ENCODE measurements at places on chromosomes 5 and 9.
A peak's percentile ranks its signal among the peaks of the same experiment; 100 is the strongest.

DNA sequence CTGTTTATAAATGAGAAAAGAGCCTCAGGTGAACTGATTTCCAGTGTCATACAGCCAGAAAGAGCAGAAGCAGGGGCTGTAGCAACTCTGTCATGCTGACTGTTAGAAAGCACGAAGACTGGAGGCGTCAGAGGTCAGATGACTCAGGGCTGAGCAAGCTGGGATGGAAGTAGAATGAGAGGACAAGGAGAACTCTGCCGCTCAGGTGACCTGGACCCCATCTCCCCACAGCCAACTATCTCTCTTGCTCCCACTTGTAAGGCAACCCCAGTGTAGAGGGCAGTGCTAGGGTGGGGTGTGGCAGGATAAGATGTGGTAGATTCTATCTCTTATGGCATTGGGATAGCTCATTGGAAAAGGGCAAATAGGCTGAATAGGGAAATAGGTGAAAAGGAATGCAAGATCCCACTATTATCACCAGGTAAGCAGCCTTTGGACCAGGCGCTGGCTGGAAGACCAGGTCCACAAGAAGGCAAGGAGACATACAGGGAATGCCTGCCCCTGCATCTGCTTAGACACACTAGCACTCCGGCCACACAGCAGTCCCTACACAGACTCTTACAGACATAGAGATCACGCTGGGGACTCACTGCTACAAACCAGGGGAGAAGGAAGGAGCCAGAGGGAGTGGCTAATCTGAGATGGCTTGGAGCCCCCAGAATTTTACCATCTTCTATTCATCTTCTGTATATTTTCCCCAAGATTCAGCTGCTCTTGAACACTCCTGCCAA lies 21.2 kb upstream of the LOX start:
- DNase-seq, result no peak

DNA sequence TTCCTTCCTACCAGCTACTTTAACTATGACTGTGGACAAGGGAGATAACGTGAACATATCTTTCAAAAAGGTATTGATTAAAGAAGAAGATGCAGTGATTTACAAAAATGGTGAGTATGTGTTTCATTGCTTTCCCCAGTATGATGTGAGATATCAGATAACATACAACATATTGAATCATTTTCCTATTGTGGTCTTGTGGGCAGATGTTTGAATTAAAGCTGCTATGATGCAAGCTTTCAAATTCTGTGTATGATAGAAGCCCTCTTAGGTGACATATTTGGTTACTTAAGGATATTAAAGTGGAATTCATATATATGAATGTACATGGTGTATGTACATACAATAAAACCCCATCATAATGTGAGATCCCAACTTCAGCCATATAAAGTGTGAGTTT lies 59.5 kb downstream of the TEK start:
- no peak for DNase-seq

DNA sequence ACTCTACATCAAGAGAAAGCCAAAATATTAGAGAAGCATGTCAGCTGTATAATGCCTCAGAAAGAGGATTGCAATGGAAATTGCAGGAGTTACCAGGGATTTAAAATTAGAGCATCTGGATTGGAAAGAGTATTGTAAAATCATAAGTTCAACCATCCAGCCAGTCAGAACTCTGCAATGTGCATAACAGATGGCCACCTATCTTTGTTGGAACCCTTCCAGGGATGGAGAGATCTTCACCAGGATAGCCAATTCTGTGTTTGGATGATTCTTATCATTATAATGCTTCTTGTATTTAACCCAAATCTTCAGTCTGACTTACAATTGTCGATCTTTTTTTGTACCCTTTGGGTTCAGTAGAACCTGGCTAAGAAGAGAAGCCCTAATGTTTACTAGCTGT lies 164.4 kb downstream of the TLR4 start:
- no peak for DNase-seq

GRCh38 chr9:69458176-69458575 lies 133.2 kb downstream of the ENTREP1 start:
- DNase-seq, result no peak

GRCh38 chr5:79856456-79857055 lies 134.5 kb downstream of the MTX3 start:
- DNase-seq, result no peak

- no peak for DNase-seq
Observed at GRCh38 chr9:673264-673965, 168.1 kb upstream of the DMRT1 start.

- DNase-seq, result no peak
Observed at GRCh38 chr5:149310947-149311658, 34.2 kb upstream of the GRPEL2 start.

DNA sequence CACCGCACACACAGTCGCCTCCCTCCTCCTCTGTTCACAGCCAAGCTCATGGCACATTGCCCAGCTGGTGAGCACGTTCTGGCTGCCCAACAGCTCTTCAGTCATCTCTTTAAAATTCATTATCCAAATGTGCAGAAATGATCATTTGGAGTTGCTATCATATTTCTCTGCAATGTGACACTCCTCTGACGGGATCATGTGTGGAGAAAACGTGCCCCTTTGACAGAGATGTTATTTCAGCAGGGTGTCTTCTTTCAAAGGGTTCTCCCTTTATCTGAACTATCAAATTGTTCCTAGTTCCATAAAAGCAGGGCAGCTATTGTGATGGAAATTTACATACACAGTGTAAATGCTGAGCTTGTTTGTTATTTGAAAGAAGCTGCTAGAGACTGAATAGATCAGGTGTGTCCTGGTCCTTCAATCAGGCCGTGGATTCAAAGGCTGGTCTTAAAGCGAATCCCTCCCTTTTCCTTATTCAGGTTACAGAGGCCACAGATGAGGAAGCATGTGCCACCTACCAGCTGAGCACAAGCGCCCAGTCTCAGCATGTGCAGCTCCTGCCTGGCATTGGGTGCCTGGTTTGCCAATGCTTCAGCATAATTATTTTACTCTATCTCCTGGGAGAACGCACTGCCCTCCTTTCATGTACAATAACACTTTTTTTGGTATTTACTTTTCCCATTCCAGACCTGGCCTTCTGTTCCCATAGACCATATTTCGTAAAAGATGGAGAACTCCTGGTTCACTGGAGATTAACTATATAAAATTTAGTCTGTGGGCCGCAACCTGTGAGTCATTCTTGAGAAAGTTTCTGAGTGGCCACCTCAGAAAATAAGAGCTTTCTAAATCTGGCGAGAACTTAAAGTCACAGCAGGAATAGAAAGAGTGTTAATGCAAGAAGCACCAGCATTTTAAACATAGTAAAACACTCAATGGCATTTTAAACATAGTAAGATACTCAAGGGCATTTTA lies 433.7 kb downstream of the ENC1 start:
- peak; percentile 86 for DNase-seq

DNA sequence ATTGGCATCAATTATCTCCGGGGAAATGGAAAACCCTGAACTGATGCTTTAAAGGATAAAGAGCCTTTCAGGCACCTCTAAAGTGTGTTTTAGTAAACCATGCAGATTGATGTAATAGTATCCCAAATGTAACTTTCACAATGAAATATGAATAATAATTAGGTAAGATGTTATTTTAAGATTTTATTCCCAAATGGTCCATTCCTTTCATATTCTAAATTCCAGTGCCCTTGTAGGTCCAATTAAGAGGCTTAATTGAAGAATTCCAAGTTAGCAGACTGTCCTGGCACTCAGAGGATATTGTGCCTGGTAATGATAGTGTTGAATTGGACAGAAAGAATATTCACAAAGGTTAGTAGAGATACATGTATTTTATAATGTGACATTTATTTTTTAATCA lies 352.5 kb upstream of the NUDT12 start:
- no peak for DNase-seq

GRCh38 chr5:167731951-167732350 lies 559.5 kb upstream of the WWC1 start:
- DNase-seq, result no peak

- DNase-seq, result no peak
Observed at GRCh38 chr9:70049672-70050271, 6.1 kb downstream of the MAMDC2 start.

- DNase-seq, result no peak
Observed at GRCh38 chr5:180990882-180991242, 2.2 kb downstream of the BTNL3 start.

GRCh38 chr5:761854-762710 lies 22.4 kb downstream of the ZDHHC11B start:
- DNase-seq, result no peak

DNA sequence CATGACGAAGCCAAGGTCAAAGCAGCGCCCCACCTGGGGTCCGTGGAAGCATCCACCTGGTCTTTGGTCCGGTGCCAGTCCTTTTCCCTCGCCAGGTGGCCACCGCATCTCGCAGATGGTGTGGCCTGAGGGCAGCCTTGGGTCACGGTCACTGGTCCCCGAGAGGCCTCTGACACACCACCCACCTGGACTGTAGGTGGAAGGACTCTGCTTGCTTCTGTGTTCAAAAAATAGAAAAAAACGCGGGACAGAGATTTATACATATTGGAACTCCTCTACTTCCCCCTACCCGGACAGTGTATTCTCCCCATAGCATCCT lies 466 bp upstream of the TTC39B start:
- DNase-seq, result no peak

DNA sequence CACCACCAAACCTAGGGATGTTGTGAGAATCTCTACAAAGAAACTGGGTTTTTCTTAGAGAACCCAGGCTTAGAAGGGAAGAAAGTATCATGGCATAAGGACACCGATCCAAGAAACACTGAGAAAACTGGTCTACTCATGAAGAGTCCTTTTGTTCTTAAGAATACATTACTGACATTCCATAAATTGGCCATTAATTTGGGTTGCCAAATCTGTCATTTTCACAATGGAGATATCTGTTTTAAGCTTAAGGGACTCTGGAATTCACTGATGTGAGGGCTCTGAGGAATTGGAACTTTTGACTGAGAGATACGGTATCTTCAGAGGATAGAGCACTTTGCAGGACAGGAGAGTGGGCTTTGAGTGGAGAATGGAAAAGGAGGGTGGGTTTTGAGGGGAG lies 315.3 kb upstream of the ZNF608 start:
- DNase-seq, result no peak

DNA sequence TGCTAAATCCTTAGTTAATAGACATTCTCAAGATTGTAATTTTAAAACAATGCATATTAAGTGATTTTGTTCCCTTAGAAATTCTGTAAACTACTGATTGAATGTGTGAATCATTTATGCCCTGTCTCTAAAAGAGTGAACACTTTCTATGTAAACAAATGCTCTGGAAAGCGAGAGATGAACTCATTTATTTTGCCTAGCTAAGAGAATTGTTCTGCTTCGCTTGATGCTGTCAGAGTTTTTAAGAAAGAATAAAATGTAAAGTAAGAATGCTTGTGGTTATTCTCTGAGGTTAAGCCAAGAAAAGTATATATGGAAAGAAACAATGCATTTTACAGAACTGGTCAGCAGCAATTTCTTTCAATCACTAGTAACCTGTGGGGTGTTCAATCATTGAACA lies 347.4 kb upstream of the NUDT12 start:
- no peak for DNase-seq

DNA sequence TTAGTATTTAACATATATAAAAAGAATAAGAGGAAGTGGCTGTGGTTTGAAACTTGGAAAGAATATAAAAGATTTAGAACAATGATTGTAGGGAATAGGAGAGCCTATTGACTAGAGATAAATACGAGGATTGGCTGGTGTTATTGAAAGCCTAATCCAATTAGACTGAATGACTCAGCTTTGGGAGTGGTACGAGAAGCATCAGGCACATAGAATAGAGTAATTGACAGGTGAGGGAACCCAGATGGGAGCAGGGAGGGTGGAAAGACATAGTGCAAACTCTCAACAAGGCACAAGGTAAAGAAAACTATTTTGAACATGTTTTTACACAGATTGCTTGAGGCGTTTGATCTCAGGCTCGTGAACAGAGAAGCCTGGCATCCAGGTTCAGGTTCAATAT lies 338.9 kb upstream of the KLF9 start:
- no peak for DNase-seq

DNA sequence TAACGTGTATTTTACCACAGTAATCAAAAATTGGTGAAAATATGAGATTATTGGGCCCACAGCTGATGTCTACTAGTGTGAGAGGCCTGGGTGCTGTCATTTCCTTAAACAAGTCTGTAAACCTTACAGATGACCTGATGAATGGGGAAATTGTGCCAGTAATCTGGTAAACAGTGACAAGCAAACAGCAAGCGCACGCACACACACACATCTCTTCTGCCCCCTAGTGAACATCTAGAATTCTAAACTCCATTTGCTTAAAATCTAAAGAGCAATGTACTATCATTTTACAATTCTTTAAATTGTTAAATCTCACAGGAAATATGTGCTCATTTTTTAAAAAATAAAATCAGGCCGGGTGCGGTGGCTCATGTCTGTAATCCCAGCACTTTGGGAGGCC lies 7.5 kb upstream of the RAPGEF1 start:
- peak; percentile 58 for DNase-seq

GRCh38 chr9:99184475-99185347 lies 37.0 kb downstream of the ALG2 start:
- DNase-seq, result peak; percentile 84

DNA sequence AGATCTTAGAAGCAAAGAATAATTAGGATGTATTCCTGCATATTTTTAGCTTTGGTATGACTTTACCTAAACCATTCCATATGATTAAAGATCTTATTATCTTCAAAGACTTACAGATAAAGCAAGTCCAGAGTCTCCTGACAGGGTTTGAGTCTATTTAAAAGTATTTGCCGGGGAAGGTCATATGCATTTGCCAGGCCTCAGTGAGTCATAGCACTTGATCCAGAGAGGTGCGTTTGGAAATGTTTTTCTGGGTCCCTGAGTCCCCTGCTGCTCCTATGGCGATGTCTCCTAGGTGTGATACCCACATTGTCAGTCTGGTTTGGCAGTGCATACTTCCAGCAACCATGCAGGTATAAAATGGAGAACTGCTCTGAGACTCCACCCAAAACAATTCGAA lies 217.0 kb downstream of the FBXL7 start:
- no peak for DNase-seq

DNA sequence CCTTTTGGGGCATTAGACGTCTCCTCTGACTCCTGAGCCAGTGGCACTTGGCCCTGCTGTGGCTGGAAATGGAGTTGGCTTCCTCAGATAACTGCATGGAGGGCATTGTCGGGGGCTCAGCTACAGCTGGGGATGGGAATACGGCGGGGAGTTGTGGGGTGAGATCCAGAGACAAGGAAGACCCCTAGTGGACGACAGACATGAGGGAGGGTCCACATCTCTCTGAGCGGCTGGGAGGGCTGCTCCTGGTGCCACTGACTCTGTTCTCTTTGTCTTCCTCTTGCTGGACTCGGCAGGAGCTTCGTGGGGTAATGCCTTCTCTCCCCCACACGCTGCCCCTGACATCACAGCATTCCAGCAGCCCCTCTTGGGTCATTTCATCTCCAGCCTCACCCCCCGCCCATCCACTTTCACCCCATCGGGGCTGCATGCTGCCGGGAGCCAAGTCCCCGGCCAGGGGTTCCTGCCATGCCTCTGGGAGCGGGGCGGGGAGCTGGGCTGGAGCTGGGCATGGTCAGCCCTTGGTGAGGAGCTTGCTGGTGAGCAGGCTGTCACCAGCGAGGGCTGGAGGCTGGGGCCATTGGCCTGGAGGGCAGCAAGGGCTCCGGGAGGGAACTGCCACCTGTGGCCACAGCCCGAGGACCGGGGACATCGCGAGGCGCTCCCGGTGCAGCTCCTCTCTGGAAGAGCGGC lies 172.3 kb downstream of the CACNA1B start:
- DNase-seq, result no peak

GRCh38 chr5:122101636-122102285 lies 23.7 kb upstream of the LOX start:
- DNase-seq, result peak; percentile 18

GRCh38 chr5:62260513-62260912 lies 45.5 kb upstream of the KIF2A start:
- DNase-seq, result no peak

GRCh38 chr9:83625178-83625577 lies 2.2 kb downstream of the IDNK start:
- no peak for DNase-seq

GRCh38 chr5:13859270-13860065 lies 85.0 kb downstream of the DNAH5 start:
- no peak for DNase-seq

Measured in NCI-H1436 (cell line).